ENCODE measurements at places on chromosomes 2 and 18.

DNA sequence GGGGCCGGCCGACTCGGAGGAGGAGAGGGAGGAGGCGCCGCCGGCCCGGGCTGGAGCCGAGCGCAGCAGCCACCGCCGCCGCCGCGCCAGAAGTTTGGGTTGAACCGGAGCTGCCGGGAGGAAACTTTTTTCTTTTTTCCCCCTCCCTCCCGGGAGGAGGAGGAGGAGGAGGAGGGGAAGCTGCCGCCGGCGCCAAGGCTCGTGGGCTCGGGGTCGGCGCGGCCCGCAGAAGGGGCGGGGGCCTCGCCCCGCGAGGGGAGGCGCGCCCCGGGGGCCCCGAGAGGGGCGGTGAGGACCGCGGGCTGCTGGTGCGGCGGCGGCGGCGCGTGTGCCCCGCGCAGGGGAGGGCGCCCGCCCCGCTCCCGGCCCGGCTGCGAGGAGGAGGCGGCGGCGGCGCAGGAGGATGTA lies 316 bp downstream of the CRIM1 start:
- no peak for DNase-seq

DNA sequence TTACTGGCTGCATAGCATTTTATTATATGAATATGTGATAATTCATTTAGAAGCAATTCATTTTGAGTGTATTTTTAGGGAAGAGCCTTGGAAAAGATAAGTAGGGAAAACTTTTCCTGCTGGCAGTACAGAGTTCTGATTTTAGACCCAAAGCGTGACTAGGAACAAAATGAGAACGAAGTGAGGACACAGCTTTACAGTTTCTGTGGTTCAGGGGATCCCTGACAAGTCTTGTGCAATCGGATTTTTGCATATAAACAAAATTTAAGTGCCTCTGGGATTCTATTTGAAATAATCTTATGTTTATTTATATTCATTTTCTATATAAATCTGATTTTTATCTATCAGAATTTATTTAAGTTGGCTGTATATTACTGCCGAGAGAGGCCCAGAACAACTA lies 389.1 kb downstream of the LRRTM1 start:
- no peak for DNase-seq

DNA sequence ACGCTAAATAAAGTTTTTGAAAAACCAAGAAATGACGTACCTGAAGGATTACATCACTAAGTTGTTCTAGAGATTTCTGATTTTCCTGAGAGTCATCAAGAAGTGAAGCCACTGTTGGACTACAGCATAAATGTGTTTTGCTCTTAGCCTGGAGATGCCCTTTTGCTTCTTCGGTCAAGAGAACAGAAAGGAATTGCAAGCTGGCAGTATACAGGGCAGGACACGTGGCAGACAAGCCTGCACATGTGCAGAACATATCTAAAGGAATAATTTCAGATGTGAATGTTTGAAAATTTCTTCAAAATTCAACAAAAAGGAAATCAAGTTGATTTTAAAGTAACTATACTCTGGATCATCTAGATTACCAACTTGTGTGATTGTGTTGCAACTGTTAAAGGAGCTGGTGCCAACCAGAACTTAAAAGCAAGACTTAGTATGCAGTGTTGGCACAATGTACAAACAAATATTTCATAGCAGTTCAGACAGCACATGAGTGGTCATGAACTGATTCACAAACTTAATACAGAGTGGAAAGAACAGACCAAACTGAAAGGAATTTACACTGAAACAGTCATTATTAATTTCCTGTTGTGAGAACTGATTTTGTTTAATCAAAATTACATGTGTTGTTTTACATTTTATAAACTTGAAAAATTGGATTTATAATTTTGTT lies 100.4 kb upstream of the CD226 start:
- no peak for DNase-seq

DNA sequence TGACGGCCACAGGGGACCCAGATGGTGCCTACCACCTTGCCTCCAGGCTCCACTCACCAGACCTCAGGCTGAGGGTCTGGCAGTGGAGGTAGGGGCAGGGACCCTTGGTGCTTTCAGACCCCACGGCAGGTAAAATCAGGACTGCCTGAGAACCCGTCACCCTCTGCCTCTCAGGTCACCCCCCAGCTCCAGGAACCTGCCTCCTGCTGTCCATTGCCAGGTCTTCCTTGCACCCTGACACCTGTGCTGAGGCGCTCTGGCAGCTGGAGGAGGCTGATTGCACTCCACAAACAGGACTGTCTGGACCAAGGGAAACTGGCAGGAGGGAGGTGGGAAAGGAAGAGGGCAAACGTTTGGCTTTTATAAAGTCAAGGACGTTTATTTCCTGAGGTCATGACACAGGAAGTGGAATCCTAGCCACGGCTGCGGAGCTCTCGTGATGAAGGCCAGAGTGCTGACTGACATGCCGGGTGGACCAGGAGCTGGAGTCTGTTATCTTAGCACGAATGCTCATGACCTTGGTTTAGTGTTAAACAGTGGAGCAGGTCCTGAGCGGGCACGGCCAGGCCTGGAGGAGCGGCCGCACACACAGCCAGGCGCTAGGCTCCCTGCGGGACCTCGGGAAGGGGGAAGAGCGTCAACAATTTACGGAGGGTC lies 40.5 kb downstream of the ANO7 start:
- DNase-seq = no peak

- no peak for DNase-seq
Measured at GRCh38 chr18:48917579-48918517, 32.9 kb downstream of the SMAD7 start.

- DNase-seq = no peak
Measured at GRCh38 chr2:6630209-6630608, 235.5 kb downstream of the CMPK2 start.

GRCh38 chr2:162233197-162233596 lies 10.0 kb downstream of the FAP start:
- DNase-seq = no peak

- DNase-seq = peak; percentile 26
Measured at GRCh38 chr2:131104487-131105155, 515 bp upstream of the PLEKHB2 start.

DNA sequence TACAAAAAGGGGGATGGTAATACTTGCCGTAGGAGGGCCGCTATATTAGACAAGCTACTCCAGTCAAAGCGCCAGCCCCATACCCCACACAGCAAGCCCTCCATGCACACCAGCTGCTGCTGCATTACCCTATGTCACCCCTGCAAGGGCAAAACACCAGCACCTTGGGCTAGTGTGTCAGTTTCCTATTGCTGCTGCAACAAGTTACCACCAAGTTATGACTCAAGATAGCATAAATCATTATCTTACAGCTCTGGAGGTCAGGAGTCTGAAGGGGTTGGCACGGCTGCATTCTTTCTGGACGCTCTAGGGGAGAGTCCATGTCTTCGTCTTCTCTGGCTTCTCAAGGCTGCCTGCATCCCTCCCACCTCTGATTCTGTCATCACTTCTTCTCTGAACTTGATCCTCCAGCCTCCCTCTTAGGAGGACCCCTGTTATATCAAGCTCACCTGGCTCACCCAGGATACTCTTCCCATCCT lies 88.6 kb upstream of the ACAA2 start:
- DNase-seq = no peak

- DNase-seq = no peak
Measured at GRCh38 chr2:11761259-11761658, 14.8 kb downstream of the LPIN1 start.

DNA sequence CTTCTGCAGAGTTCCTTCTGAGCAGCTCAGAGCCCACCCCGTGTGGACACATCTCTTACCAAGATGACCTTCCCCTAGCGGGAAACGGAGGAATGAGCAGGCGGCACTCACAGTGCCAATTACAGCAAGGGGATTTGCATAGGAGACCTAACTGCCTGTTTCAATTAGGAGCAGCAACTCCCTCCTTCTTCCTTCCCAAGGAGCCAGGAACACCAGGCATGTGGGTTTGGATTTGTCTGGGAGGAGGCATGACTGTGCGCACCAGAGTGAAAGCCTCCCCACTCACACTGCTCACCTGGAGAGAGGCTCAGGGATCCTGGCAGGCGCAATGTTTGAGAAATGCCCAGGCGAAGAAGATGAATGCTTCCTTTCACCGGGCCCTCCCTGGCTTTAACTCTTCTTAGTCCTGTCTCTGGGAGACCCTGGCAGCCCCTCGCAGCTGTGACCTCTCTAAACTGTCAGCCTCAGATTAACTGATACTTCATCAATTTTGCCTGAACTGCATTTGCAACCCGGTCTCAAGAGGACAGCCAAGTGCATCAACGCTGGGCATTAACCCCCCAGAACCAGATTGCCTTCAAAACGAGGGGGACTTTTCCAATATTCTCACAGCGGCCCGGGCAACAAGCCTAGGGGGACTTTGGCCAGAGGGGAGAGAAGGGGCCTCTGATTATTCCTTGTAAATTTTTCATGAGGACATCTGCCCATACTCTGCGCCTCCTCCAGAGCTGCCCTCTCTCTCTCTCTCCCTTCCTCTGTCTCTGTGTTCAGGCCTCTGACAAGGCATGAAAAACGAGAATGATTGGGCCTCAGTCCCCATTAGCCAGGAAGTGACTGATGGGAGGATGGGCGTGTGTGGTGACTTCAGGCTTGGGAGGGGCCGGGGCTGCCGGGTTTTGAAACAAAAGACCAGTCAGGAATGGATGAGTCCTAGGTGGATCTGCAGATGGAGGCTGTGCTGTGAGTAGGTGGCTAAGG lies 93.8 kb downstream of the CMPK2 start:
- DNase-seq = no peak

DNA sequence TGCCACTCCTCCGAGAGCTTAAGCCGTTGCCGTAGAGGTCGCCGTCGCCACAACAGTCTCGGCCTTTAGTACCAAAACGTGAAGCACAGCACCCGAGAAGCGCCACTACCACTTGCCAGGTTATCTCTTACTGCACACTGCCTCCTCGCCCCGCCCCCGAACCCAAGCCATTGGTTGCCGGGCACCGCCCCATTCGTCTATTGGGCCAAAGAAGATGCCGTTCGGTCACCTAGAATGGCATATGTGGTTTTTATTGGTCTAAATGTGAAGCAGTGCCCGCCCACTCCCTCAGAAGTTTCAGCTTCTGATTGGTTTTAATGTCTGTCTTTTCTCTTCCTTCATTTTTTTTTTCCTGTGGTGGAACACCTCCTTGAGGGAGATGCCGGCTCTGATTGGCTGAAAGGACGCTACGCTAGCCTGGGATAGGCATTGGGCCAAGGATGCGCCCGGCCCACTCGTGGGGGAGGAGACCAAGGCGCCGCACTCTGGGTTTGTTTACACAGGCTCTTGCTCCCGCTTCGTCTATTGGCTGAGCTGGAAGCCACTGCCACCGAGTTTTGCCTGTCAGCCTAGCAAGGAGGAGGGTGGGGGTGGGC lies at the start of gene PAIP2B:
Gene PAIP2B (minus strand): TSS at position 139 of the 596 bp plus-strand sequence. CDS start 24,514 bp downstream, outside the sequence.
- DNase-seq = peak; percentile 95

- no peak for DNase-seq
Measured at GRCh38 chr2:150165442-150165841, 322.0 kb downstream of the RND3 start.

- DNase-seq = no peak
Measured at GRCh38 chr2:157413326-157414035, 30.4 kb downstream of the CYTIP start.

DNA sequence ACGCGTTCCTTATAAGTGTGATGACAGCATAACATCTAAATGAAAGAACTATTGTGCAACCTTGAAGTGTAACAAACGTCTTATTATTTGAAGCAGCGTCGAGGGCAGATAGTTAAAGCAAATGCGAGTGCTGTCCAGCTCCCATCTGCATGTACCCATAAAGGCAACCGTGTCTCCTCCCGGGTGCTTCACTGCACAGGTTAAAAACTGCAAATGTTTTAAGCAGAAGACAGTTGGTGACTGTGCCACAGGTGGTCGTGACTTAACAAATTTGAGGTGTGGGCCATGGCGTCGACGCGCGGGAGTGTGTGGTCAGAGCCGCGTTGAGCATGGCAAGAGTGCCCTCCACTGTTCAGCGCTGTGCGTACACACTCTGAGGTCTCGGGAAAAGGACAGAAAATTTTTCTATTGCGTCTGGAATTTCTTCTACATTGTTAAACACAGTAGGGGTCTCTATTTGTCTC lies 6.4 kb downstream of the SALL3 start:
- DNase-seq = no peak

DNA sequence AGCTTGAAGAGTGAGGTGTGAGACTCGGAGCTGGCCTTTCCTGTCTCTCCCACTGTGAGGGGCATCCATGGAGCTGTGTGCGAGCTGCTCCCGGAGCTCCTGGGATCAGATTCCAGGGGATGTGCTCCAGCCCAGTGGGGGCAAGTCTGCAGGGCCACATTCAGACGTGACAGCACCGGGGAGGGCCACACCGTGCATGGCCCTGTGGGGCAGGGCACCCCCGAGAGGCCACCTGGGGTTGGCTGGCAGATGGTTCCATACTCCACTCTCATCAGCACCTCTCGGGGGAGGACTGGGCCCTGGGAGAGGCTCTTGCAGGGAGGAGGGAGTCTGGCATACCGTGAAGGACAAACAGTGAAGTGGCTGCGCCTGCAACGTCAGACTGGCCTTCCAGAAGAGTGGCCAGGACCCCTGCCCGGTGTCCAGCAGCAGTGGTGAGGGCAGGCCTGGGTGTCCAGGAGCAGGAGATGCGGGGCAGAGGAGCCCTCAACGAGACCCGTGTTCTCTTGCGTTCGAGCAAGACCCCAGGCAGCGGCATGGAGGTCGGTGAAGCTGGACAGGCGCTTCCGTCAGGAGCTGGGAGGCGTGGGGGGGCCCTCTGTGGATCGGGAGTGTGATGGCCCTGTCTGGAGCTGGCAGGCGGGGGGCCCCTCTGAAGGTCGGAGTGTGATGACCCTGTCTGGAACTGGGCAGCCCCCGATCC lies 84.3 kb downstream of the ASB1 start:
- no peak for DNase-seq

DNA sequence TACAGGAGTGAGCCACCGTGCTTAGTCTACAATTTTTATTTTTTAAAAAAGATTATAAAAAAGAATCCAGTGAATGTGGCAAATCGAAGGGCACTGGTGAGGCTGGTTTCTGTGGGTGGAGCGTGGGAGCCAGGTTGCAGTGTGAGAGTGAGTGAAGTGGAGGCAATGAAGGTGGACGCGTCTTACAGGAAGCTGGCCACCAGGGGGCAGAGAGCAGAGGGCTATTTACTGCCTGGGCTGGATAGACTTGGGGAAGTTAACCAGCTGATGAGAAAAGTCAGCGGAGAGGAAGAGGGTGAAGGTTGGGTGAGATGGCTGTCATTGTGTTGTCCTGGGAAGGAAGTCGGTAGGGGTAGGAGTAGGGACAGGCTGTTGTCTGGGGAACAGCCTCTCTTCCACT lies 6.8 kb downstream of the SCTR start:
- no peak for DNase-seq

DNA sequence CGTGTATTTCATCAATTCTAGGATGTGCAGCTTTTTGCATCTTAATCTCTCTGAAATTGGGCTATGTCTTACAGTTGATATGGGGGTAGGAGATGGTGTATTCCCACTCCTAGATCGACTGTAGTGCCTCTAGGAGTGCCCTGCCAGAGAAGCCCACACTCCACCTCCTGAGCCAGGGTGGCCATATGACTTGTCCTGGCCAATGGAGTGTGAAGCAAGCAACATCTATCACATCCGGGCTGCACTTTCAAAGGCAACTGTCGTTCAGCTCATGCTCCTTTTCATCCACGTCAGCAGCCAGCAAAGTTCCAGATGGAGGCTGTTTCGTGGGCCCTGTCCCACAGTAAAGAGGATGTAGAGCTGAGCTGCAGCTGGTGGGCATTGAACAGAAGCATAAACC lies 149.4 kb upstream of the SLC1A4 start:
- no peak for DNase-seq

- no peak for DNase-seq
Measured at GRCh38 chr2:119198240-119198840, 25.3 kb upstream of the STEAP3 start.
